ENCODE measurements at places on chromosomes 6 and 20.

DNA sequence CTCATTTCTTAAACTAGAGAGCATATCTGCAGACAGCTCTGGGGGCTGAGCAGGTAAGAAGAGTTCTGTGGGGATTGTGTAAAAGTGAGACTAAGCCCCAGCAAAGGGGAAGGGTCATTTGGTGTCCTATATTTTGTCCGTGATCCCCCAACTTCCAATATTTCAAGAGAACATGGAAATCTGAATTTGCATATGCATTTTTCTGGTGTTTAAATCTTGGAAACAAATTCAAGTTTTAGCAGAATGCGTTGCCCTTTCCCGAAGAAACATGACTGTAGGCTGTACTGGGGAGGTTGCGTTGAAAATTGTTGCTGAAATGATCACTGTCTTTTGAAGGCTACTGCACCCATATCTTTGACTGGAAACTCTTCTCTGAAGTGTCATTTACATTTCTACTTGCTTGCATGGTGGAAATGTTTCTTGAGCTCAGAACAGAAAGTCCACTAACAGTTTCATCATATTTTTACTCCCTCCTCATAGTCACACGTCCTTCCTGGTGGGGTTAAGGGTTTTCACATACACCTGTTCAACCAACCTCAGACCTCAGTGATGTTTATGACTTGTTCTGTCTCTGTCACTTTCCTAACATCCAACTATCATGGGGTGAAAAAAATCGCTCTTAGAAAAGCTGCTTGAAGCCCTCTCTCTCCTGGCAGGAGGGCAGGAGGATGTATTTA lies 140.3 kb downstream of the BCAS1 start:
- DNase-seq = no peak

- no peak for DNase-seq
These were observed 395.9 kb downstream of the SAMD5 start for GRCh38 chr6:147904416-147904815.

DNA sequence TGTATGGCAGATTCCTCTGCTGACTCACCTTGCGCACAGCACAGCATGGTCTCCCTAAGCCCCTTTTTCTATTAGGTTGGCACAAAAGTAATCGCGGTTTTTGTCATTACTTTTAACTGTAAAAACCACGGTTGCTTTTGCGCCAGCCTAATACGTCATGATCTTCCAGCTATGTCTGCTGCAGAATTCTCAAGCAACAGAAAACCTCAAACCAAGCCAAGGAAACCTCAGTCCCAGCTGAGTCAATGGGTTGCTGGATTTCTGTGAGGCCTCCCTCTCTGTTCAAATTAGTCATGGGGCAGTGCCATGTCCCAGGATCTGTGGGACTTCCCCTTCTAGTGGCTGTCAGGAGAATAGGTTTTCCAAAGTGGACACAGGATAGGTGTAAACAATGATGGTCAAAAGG lies 15.7 kb upstream of the ENPP1 start:
- no peak for DNase-seq

DNA sequence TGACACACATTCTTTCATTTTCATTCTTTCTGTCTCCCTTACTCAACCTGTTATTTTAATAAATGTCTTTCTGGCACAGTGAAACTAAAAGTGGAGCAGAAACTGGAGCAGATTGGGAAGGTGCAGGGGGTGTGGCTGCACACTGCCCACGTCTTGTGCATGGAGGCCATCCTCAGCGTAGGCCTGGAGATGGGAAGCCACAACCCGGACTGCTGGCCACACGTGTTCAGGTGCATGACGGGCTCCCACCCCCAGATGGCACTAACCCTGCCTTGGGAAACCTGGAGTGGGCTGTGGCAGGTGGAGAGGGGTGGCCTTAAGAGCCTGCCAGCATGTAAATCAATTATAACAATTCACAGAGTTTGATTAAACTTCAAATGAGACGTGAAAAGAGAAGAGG lies 71.4 kb upstream of the PBOV1 start:
- no peak for DNase-seq

- no peak for DNase-seq
These were observed 187.6 kb downstream of the SOX4 start for GRCh38 chr6:21781128-21781527.

GRCh38 chr6:79240509-79240908 lies 6.0 kb upstream of the HMGN3 start:
- no peak for DNase-seq

- DNase-seq = no peak
These were observed 973.6 kb downstream of the EYS start for GRCh38 chr6:64733433-64733832.

GRCh38 chr6:4606016-4606415 lies 170.2 kb upstream of the CDYL start:
- DNase-seq = no peak

DNA sequence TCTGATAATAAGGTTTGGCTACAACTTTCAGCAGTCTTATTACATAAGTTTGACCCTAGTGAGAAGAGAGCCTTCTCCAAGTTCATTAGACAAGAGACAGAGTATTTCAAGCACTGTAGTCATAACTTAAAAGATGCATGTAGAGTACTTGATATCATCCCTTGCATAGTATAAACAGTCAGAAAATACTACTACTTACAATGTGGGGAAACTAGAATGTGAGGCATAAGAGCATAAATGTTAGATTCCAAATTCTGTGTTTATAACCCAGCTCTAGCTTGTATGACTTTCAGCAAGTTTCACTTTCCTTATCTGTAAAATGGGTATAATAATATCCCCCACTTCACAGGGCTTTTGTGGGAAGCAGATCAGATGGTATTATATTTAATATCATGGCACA lies 56.8 kb upstream of the TMEM200A start:
- DNase-seq = no peak

GRCh38 chr20:57965441-57965840 lies 255.6 kb upstream of the PMEPA1 start:
- DNase-seq = no peak

- peak; percentile 35 for DNase-seq
These were observed 46.0 kb downstream of the SLC35D3 start for GRCh38 chr6:136967876-136968752.

DNA sequence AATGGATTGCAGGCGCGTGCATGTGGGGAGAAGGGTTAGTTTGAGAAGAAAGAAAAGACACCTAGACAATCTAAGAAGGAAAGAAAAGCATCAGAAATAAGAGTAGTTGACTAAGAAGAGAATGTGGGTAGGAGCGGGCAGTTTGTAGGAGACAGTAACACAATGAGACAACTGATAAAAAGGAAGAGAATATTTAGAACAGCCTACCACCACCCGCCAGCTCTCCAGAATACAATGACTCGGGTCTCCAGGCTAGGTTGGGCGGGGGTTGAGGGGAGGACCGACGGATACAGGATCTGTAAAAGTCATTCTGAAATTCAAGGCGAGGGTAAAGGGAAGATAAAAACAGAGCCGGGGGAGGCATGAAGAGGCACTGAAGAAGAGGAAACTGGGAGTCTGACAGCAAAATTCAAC lies 712 bp downstream of the ABHD16A start:
- DNase-seq = no peak

- no peak for DNase-seq
These were observed 25.8 kb upstream of the MROH8 start for GRCh38 chr20:37205130-37205529.

DNA sequence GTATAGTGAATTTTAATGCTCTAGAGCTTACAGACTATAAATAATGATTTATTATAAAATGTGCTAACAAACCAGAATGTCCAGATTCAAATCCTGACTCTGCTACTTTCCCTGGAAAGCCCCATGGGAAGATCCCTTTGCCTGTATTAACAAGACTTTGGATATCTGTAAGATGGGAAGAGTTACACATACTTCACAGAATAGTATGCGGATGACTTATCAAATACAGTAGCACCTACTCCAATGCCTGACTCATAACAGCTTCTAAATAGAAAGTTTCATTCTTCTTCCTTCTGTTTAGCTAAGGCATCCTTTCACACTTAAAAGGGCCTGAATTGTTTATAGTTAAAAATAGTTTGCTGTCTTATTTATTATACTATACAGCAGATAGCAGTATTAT lies 166.3 kb downstream of the KCNQ5 start:
- no peak for DNase-seq

DNA sequence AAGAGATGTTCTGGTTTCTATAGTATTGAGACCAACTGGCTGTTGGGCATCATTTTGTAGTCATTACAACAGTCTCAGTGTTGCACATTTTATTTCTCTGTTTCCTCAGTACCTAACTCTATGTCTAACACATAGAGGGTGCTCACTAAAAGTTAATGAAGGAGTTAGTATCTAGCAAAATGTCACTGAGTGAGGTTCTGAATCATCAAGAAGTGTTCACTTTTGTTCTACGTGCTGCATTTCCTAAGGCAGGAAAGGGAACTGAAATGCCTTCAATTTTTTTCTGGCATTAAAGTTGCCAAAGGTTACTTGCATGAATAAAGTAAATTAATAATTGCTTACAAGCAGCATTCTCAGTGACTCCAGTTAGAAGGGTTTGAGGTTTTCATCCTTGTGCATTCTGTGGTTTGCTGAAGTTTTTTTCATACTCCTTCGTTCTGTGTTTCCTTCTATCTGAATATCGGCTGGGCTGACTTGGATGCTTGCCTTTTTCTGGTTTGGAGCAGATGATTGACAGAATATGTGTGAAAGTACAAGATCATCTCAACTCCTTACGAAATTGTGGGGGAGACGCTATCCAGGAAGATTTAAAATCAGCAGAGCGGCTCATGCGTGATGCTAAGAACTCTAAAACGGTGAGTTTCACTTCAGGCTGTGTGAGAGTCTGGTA lies 114.5 kb upstream of the SCGN start:
- DNase-seq = no peak

GRCh38 chr6:119620846-119621555 lies 271.4 kb upstream of the MAN1A1 start:
- peak; percentile 35 for DNase-seq

GRCh38 chr6:83086751-83087150 lies 19.3 kb downstream of the DOP1A start:
- no peak for DNase-seq

DNA sequence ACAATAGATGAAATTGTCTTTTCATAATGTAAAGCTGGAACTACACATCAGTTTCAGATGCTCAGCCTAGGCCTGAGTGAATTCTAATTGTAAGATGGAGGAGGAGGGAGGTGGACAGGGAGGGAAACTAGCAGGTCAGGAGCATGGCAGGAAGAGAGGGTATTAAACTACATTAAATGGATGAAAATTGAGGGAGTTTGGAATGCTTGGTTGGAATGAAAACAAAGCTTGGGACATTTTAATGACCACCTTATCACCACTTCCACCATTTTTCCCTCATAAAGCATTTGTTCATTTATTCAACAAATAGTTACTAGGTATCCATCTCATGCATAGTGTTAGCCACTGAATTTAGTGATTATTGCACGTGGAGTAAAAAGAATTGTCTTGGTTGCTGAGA lies 65.0 kb downstream of the KIZ start:
- DNase-seq = no peak

DNA sequence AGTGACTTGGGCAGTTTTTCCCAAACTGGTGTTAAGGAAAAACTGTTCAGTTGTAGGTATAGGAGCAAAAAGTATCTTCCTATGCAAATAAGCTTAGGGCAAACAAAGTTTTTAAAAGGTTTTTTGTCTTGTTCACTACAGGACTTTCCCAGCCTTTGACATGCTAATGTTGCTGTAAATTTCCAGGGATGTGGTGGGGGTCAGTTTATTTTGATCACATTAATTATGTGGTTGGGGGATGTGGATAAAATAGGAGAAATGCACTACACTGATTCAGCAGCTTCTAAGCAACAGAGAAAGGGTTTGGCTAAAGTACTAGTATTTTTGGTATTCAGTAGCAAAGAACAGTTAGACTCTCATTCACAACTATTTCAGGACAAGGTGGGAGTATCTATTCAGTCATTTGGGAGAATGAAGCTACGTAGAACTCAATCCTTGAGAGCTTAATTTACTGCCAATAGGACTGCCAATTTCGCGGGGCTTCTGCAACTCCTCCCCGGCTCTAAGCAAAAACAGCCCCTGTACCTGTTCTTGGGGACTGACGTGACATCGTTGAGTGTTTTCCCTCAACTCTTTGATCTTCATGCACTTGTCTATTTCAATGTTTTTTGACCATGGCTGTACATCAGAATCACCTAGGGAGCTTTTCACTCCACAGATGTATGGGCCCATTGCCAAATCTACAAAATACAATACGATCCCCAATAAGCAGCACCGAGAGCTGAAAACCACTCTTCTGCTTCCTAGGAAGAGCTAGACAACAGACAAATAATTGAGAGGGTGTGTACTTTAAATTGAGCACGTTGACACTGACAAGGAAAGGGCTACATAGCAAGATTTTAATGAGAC lies 94.8 kb upstream of the NHSL1 start:
- DNase-seq = no peak

- no peak for DNase-seq
These were observed 28.4 kb downstream of the YTHDF1 start for GRCh38 chr20:63187338-63188158.

DNA sequence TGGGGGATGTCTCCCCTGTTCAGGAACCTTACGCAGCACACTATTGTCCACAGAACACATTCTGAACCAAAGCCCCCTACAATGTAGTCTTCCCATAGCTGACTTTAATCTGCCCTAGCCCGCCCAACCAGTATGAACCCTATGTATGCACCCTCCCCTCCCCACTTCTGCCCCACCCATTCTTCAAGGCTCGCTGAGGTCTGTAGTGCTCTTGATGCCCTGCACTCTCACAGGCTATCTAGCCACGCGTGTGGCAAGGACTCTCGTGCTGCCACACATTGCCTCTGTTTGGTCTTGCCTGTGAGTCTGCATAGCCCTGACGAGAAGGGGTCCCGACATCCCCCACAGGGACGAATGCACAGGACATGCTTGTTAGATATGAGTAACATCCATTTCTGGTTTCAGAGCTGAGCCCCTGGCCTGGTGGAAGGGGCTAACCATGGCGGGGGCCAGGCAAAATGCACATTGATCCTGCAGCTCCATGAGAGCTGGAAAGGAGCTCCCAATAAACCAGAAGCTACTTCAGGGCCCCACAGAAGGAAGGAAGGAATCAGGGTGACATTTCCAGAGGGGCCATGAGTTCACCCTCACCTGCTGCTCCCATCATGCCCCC lies 22.6 kb downstream of the MOCS1 start:
- DNase-seq = no peak

- DNase-seq = no peak
These were observed 30.2 kb upstream of the MRPS18A start for GRCh38 chr6:43717822-43718221.

- no peak for DNase-seq
These were observed 3.4 kb downstream of the LINC00237 start for GRCh38 chr20:21102603-21103311.

DNA sequence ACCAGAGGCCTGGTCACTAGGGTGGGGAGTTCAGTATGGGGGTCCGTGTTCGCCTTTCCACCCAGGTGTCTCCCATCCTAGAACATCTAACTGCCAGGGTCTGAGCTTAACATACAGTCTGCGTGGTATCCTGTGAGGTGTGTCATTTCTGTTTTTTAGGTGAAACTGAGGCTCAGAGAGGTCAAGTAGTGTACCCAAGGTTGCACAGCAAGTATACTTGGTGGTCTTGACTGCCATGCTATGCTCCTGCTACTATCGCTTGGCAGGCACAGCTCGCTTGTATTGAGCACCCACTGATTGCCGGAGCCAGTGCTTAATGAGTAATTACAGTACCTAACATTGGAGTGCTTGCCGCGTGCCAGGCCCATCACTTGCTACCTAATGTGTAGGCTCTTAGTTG lies 26.2 kb downstream of the GTSF1L start:
- DNase-seq = no peak

GRCh38 chr6:132220800-132221199 lies 180.5 kb downstream of the MOXD1 start:
- DNase-seq = no peak

GRCh38 chr6:33808641-33809180 lies 4.9 kb upstream of the MLN start:
- DNase-seq = no peak

Measured in smooth muscle cell of the brain vasculature (primary cell).